ENCODE measurements at places on chromosomes 6 and 20.

DNA sequence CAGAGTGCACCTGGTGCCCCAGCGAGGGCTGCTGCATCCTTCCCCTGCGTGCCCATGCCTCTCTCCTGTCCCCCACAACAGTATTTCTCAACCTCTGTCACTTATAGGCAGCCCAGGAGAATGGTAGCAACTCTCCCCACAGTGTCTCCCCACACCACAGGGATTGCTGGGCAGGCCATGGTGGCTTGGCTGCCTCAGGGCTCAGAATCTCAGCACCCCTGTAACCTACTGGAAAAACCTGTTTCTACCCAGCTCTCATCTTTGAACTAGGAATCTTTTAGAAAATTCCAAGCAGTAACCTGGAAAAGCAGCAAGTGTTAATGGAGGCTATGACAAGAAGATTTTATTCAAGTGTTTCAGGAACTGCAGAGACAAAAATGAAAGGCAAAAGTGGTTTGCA is 38.0 kb downstream of the CD164 start:
- no peak for DNase-seq

DNA sequence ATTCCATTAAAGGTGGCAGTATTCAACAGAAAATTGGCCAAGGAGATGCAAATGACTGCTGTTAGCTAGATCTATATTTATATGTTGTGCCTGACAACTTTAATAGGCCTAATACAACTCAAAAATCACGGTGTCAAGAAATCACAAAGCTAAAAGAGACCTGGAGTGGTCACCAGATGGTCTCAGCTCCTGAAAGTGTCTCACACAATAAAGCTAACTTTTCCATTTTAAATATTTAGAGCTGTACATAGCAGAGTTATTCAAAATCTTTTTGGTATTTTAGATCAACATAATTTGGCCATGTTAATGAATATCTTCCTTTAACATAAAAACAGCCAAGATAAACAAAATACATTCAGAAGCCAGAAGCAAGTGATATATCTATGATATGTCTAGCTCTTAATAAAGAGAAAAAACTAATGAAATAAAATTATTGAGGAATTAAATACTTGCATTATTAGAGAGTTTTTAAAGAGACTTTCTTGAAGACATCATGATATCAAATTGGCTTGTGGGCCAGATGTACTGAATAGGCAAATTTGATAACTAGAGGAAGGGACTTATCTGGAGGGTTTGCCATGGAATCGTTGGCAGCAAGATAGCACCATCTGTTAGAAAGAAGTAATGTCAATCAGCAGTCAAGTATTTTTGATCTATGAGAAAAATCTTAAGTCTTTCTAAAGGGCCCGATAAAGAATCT is 84.9 kb upstream of the SCAF8 start:
- DNase-seq: no peak

- peak; percentile 32 for DNase-seq
Measured at GRCh38 chr20:23606652-23607049, 934 bp upstream of the CST9 start.

- no peak for DNase-seq
Measured at GRCh38 chr20:38776363-38776762, 28.1 kb downstream of the ACTR5 start.

GRCh38 chr20:50848846-50849673 is 54.2 kb downstream of the BCAS4 start:
- DNase-seq: no peak

GRCh38 chr6:134911547-134911946 is 38.4 kb downstream of the ALDH8A1 start:
- DNase-seq: no peak

DNA sequence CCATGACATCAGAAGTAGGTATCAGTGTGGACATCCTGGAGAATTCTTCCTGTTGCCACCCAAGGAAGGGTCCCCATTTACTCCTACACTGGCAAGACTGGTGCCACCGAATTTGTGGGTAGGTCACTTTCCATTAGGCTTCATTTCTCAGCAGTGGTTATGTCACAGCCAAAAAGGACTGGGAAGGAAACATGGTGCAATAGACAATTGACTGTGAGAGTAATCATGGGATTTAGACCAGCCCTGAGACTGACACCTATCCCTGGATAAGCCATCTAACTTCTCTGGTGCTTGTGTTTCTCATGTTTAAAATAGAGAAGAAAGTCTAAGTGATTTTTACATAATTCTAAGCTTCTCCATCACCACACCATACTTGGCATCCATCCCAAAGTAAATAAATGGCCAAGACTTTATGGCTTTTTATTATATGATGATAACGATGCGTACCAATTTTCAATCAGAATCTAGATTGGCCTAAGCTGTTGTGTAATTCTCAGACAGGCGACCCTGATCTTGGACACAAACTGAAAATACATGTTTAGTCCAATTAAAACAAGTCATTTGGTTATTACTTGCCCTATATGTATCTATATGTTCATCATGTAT is 10.2 kb downstream of the SMPDL3A start:
- DNase-seq: no peak

DNA sequence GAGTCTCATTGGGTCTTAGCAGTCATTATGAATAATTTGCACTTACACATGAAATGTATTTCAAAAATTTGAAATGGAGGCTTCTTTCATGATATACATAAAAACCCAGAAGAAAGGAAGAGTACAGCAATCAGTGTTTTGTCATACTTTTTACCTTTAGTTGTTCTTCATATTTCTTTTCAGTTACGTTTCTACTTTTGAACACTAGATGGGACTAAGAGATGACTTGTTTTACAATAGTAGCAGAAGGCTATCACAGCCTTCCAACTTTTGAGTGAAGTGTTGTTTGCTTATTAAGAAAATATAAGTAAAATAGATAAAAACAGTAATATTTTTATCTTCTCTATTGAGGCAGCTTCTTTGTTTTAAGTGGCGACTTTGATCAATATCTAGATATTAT is 58.1 kb downstream of the L3MBTL3 start:
- DNase-seq: no peak

GRCh38 chr20:19384940-19385339 is 172.5 kb downstream of the SLC24A3 start:
- DNase-seq: no peak

DNA sequence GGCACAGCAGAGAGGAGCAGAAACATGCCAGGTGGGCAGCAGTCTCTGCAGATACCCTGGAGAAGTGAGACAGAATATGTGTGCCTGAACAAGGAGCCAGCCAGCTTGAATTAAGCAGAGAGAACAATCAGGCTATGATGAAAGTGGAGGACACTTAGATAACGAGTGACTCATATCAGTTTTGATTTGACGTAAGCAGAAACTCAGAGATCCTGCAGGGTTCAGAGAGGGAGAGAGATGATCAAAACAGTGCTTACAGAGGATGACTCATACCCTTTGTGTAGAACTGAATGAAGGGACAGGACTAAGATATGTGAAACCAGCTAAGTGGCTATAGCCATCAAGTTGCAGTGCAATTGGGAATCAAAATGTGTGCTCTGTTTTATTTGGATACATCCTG is 300.7 kb downstream of the TENT5A start:
- no peak for DNase-seq

DNA sequence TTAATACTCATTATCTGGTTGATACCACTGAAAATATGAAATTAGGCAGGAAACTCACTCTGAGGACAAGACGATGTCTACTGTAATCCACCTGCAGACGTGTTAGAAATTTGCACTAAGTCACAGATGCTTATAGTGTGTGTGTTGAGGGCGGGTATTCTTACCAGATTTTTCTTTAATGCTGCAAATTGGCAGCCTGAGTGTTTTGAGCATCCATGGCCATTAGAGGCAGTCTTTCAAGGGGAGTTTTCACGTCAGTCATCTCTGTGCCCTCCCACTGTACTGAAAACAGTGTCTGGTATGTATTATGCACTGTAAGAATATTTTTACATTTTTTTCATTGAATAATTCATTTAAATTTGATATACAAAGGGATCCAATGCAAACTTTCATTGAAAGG is 266.5 kb upstream of the QKI start:
- no peak for DNase-seq

DNA sequence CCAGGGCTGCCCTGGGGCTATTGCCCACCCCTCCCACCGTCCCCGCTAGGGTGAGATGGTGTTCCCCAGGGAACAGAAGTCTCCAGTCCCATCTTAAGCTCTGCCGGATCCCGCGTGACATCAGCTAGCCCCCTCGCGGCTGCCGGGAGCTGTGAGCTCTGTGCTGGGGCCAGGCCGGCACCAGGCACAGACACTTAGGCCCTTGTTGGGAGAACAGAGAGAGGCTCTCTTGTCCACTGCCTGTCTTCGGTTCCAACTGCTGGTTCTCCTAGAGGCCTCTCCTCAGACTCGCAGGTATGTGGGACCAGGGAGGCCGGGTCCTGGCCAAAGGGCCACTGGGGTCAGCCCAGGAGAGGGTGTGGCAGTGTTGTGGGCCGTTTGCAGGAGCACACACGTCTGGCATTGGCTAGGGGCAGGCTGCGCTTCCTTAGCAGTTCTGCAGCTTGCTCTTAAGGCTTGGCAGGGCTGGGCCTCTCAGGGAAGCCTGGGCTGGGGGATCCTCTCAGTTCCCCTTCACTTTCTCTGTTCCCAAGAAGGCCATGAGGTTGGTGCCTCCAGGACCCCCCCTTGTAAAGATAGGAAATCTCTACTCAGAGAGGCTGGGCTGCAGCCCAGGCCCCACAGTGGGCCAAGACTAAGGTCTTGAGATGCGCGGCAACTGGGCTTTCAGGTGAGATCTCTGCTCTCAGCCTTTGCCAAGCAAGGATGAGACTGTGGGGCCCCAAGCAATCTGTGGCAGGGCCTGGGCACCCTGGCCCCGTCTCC is 6.3 kb downstream of the SGK2 start:
- DNase-seq: no peak

- no peak for DNase-seq
Measured at GRCh38 chr6:137149035-137149393, 24.4 kb downstream of the IL22RA2 start.

DNA sequence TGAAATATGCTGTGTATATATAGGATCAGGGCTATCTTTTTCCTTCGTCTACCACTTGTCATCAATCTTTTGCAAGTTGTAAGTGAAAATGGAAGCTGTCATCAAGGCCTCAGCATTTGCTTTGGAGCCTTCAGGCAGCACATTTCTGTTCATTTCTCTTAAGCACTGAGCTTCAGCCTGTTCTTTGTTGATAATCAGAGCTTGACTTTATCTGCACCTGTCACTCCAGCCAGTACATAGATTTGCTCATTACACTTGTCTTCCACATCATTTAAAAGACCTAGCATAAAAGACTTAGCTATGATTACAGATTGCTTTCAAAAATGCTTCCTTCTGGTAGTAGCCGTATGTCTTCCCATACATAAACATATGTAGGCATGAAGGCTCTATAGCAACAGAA is 189.8 kb upstream of the GRIK2 start:
- DNase-seq: no peak

DNA sequence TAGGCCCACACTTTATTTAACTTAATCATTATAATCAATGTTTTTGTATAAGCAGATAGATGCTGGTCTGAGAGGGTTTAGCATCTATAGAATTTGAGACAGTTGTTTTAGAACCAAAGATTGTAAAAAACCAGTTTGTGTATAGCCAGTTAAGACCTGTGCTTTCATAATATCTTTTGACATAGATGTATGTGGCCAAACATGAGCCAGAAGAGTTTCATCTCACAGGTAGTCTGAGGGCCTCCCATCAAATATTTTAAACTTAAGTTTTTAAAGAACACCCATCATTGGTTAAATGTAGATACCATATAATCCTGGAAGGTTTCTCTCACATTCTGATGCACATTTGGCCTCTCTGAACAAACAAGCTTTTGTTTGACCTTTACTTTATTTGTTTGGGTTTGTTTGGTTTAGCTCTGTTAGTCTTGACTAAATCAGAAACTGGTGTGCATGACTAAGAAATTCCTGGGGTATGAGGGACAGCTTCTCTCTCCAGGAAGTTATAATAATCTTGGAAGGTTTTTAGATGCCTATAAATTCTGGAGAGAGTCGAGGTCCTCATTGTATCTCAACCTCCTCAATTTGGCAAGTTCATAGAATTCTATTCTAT is 58.0 kb upstream of the TMEM200A start:
- no peak for DNase-seq

DNA sequence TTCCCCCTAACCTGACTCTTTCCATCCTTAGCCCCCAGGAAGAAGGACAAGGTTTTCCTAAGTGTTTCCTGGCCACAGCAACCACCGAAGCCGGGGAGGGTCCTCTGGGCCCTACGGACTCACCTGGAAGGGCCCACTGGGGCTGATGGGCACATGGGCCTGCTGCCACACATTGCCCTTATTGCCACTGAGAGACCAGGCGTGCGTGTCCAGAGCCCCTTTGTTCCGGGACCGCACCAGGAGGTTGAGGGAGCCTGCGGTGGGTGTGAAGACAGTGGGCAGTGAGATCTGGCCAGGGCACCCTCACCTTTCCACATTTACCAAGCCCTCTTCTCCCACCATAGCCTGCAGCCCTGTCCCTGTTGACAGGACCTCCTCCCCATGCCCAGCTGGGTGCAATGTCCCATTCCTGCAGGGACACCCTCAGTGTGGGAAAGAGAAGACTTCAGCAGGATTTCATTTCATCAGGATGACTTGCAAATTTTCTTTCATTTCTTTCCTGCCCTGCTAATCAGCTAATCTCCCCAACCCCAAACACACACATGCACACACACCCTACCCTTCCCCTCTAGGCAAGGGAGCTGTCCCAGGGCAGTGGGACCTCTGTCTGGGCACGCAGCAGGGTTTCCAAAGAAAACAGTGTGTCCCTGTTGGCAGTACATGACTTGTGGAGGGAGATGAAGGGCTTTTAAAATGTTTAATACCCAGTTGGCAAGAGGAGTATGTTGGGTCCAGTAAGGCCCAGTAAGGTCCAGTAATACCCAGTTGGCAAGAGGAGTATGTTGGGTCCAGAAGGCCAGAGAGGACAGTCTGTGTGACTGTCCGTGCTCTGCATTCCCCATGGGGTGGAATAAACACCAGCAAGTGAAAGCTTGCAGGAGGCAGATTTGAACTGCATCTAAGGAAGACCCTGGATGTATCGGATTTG is 59.0 kb downstream of the MDGA1 start:
- no peak for DNase-seq

GRCh38 chr20:43959920-43960227 is 45.2 kb downstream of the TOX2 start:
- DNase-seq: no peak

DNA sequence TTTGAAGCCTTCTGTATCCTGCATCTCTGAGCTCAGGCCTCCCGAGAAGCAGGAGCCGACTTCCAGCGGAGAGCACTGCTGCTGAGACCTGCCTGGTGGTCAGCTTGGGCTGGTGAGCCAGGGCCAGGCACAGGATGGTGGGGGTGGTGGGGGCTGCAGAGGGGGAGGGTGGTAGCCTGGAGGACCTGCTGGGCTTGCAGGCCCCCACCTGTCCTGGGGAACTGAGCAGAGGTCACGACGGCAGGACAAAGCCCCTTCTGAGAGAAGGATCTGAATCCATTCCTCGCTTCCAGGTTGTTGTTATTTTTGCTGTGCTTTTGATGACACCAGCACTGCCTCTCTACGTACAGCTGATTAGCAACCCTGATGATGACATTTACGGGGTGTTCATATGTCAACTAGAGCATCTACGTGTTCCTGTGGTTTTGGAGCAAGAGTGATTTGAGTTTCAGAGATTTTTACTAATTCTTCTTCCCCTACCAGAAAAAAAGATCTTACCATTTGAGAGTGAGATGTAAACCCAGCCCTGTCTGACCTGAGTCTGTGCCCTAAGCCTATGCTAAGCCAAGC is 35.7 kb upstream of the CD93 start:
- no peak for DNase-seq

Measured in CD4-positive, alpha-beta T cell treated with Interleukin-6 at 100 ng/mL for 8 hours (primary cell).